ENCODE measurements at places on chromosomes 6 and 20.

DNA sequence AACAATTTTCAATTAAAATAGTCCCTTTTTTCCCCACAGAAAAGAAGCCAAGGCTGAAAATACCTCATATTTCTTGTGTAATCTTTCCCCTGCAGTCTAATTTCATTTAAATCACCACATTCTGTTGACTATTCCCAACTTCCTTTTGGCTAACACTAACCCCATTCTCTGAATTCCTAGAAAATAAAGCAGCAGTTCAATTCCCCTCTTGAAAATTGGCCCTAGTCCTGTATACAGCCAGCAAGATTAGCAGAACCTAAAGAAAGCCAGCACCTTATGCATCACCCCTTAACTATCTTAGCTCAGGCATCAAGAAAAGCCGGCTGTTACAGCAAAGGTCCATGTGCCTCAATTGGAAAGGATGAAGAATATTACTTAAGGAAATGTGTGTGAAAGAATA, 69.7 kb downstream of the MDN1 start:
- no peak for DNase-seq

GRCh38 chr6:28124971-28125353, 553 bp downstream of the ZSCAN16 start:
- DNase-seq: no peak

DNA sequence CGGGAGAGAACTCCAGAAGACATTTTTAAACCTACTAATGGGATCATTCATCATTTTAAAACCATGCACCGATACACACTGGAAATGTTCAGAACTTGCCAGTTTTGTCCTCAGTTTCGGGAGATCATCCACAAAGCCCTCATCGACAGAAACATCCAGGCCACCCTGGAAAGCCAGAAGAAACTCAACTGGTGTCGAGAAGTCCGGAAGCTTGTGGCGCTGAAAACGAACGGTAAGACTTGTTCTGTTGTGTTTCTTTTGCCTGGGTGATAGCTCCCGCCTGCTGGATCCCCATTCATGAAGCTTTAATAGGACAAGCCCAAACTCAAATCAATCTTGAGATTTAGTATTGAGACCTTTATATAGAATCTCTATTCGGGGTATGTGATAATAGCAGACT, 4.2 kb downstream of the TNFAIP3 start:
- DNase-seq: no peak

DNA sequence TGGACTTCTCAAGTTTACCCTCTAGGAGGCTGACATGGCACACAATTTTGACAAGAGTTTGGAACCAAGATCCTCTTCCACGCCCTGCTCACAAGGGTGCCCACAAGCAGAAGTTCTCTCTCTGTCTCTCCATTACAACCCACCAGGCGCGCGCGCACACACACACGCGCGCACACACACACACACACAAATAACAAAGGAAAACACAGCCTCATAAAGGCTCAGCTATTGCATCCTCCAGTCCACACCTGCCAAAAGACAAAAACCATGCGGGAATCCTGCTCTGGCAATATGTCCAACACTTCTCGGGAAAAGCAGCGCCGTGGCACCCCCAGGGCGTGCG, 870 bp downstream of the PAK5 start:
- DNase-seq: no peak

DNA sequence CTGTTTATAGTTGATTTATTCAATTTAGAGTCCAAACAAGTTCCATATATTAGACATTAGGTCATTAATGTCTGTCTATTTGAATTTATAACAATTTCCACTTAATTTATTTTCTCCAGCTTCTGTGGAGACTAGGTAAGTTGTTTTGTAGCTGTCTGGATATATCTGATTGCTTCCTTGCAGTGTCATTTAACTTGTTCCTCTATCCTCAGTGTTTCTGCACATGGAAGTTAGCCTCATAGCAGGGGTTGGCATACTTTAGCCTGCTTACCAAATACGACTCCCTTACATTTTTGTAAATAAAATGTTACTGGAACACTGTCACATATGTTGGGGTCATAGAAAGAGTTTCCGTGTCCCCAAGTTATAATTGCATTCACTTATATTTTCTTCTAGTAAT, 216.1 kb downstream of the ESR1 start:
- no peak for DNase-seq

GRCh38 chr6:104702126-104702841, 157.4 kb downstream of the HACE1 start:
- DNase-seq: no peak

- DNase-seq: no peak
These were observed 91.8 kb upstream of the CNKSR3 start for GRCh38 chr6:154602296-154602695.

GRCh38 chr6:131552572-131552971, 20.5 kb upstream of the ARG1 start:
- DNase-seq: no peak

GRCh38 chr6:32982702-32983492, 14.5 kb downstream of the BRD2 start:
- no peak for DNase-seq

- DNase-seq: peak; percentile 54
These were observed 14.5 kb downstream of the GNL1 start for GRCh38 chr6:30541515-30542403.

DNA sequence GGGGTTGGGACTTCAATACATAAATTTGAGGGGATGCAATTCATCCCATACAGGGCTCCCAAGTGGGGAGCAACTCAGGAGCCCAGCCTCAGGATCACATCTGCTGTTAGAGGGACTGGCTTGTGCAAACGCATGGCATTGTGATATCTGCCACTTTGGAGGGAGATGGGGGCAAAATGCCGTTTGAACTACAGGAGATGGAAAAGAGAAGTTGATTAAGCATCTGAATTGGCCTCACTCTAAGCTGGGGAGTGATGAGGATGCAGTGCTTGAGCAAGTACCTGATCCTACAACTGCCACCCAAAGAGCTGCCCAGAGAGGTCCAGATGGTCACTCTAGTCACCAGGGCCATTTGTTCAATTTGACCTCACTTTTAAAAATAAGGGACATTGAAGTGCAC, 2.0 kb downstream of the LY86 start:
- no peak for DNase-seq

DNA sequence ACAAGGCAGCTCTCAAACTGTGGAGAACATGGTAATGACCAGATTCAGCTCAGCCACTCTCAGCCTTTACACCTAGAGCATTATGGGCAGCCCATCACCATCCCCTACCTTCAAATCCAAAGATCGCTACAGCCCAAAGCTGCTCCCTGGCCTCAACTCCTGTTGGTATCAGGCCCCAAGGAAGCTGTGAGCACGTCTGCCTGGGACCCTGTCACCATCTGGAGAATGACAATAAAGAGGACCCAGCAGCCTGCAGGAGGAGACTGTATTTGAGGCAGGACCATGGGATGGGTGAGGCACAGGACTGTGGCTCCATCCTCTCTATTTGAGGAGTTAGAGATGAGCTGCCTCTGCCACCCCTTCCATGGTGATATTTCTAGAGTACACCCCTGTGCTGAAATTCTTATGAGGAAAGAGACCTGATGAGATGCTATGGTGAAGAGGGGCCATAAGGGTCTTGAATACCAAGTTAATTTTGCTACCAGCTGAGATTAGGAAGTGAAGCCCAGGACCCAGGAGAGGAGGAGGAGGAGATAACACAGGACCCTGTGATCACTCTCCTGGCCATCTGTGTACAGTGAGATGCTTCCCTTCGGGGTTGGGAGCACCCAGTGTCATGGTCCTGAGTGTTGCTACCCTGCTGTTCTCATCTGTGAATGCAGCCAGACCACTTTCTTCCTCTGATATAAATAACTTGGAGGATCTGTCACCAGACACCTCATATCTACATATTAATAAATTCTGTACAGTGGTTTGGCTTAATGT, 19.6 kb upstream of the MICB start:
- no peak for DNase-seq

DNA sequence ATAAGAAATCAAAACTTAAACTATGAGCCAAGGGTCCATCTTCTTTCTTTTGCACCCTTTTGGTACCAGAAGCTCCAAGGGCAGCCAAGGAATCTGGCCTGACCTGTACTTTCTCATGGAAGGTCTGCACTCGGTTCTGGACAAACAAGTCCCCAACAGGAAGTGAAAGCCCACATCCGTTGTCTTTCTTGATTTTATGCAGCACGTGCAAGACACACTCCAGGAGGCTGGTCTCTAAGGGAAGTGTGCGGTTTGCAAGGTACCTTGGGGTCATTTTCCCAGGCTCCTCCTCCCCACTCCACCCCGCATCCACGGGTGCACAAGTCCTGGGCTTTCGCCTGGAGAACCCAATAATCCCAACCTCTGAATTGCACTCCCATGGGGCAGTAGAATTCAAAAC, 101.9 kb downstream of the NFATC2 start:
- DNase-seq: no peak

GRCh38 chr20:15446373-15446772, 1109.0 kb upstream of the FLRT3 start:
- no peak for DNase-seq

GRCh38 chr6:108437821-108438220, 122.9 kb upstream of the FOXO3 start:
- DNase-seq: no peak

DNA sequence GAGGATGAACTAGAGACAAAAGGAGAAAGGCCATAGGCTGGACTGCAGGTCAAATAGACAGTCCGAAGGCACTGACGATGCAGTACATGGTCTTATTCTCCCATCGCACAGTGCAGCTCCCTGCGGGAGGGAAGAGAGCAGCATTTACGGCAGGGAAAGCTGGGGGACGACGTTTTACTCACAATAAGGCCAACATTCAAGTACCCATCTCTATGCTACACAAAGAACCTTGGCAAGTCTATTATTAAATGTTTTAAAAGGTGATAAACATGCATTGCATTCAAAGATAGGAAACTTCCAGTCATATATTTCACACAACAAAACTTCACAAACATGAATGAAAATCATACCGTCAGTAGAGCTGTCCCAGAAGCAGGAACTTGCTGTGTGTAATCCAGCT, 7.8 kb downstream of the DYNLT1 start:
- DNase-seq: no peak

DNA sequence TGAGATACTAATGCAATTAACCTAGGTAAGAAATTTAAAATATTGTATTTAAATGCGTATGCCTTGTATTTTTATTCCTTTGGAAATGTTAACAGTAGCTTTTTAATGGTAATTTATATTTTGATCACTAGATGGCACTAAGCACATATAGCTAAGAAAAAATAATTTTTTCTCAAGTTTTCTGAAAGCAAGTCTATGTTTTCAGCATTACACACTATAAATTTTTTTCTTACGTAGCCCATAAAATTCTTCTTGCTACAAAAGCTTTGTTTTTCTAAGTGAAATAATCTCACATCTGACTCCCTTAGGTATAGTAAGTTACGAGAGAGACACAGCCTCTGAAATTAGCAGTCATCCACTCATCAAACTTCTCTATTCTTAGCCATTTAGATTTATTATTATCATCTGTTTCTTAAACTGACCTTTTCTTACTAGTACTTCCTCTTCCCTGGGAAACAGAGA, 35.7 kb downstream of the TSPYL4 start:
- DNase-seq: no peak

DNA sequence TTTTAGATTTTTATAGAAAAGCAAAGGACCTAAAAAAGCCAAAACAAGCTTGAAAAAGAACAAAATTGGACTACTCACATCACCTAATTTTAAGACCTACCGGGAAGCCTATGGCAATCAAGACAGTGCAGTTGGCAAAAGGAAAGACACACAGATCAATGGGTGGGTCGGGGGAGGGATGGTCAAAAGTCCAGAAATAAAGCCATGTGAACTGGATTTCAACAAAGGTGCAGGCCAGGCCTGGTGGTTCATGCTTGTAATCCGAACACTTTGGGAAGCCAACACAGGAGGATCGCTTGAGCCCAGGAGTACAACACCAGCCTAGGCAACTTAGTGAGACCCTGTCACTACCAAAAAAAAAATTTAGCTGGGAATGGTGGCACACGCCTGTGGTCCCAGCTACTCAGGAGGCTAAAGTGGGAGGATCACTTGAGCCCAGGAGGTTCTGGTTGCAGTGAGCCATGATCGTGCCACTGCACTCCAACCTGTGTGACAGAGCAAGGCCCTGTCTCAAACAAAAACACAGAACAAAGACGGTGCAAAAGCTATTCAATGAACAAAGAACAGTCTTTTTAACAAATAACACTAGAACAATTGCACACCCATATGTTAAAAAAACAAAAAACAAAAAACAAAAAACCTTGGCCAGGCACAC, 34.5 kb downstream of the NUP153 start:
- DNase-seq: no peak

DNA sequence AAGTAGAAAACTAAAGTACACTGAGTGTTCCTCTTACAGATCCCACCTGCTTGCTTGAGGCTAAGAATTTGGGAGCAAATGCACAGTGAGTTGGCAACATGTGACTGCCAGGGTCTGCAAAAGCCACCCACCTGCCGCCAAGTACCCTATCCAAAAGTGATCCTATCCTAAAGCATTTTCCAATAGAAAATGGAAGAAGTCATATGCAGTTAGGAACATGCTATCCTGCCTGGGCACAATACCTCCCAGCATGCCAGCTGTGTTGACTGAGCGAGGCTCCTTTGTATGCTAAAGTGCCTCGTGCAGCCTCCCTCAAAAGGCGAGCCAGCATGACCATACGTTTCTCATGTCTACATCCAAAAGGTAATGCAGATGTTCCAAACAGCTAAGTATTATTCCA, 52.7 kb downstream of the TRAF3IP2 start:
- DNase-seq: no peak

GRCh38 chr6:3630258-3630835, 121.2 kb downstream of the PXDC1 start:
- no peak for DNase-seq

DNA sequence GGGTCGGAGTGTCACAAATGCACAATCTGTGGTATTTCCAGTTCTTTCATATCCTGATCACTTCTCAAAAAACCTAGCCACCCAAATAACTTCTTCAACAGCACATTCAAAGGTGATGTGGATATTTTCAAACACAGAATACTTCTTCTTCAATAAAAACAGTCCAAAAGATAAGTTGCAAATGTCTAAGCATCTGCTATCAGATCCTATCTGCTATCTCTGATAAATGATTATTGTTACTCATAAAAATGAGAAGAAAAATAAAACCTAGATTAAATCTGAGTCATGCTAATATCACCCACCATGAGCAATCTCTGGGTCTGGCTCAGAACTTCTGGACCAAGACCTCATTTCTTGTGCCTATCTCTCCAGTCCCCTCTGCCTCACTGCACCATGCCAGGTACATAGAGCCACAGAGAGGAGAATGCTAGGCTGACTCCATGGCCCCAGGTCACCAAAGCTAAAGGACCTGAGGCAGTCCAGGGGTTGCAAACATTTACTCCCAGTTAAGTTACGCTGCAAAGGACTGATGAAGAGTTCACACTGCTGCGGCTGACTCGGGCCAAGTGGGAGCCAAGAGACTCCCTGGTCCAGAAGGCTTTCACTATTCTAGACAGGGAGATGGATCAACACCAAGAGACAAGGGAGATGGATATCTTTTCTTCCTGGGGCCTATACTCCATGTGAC, 101.4 kb downstream of the KIF13A start:
- no peak for DNase-seq

- DNase-seq: no peak
These were observed 695 bp downstream of the ARHGAP18 start for GRCh38 chr6:129709196-129709768.

Data from stimulated activated CD8-positive, alpha-beta memory T cell treated with anti-CD3 and anti-CD28 coated beads, Interleukin-4, amount 100 ng/mL, for 1 hour (primary cell).